ENCODE measurements at places on chromosomes 6 and 20. TPM values are rescaled to one million over a fixed set of nuclear protein-coding genes. Genes with fewer than 3 reads are reported as not detected.

Gene IPCEF1
- polyA plus RNA-seq = 4.9 TPM

Gene SLC35F1
- polyA plus RNA-seq = 3.5 TPM

Gene FAM83C
- polyA plus RNA-seq = 0.05 TPM

Gene HDGFL1
- polyA plus RNA-seq = not detected

Gene HLA-DMA
- 22.1 TPM for polyA plus RNA-seq

Gene PREP
- 38.6 TPM for polyA plus RNA-seq

DNA sequence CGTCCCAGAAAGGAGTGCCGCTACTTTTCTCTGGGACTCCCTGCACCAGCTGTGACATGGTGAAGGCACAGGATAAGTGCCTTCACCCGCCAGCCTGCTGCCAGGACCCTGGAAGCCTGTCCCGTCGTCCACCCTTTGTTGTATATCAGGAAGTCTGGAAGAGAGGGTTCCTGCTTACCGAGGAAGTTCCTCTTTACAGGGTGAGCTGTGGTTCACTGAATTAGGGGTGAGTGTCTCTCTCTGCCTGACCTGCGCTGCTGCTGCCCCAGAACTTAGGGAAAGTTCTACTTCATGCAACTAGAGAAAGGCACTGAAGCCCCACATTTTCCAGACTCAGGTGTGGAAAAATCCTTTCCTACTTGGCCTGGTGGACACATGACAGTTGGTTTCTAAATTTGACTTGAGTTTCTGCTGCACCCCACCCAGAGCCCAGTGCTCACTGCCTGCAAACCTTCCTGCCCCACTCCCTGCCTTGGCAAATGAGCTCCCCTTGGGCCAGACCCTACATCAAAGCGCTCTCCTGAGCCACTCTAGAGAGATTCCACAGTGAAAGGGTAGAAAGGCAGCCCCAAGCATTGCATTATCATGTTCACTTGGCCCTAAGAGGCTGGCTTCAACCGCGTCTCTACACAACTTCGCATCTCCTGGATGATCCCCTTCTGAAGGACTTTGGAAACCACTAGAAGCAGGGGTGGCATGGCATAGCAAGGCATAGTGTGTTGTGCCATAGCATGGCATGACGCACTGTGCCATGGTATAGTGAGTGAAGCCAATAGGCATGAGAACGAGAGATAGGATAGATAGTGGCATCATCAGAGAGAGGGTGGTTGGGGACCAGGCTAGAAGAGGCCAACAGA, 215.8 kb upstream of the CDYL start:
- DNase-seq = no peak

GRCh38 chr6:147003186-147003585, 201.0 kb upstream of the STXBP5 start:
- no peak for DNase-seq

GRCh38 chr20:40648210-40649072, 40.6 kb downstream of the MAFB start:
- no peak for DNase-seq

DNA sequence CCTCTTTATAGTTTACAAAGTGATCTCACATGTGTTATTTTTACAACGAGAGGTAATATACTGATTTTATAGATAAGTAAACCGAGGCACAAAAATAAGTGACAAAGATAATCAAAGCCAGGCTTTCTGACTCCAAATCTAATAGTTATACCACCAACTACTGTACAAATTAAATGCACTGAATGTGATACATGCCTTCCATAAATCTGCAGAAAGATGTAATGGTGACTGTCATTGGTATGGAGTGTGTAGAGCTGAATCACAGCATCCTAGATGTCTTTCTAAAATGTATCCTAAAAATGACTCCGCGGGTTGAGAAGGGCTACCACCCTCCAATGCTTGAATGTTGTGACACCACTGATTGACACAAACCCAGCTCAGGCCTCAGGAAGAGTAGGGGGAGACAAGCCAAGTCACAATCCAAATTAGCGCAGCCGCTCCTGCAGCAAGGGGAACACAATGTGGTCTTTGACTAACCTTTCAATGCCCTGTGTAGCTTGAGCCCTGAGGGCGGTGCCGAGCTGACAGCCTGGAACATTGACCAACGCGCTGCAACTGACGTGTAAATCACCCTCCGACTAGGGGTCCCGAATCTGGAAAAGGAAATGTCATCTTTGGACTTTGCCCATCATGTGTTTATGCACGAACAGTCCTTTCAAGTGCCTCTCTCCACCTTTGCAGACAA, 136.8 kb downstream of the OLIG3 start:
- no peak for DNase-seq

- no peak for DNase-seq
Measured at GRCh38 chr6:125904871-125905270, 51.7 kb upstream of the HINT3 start.

- no peak for DNase-seq
Measured at GRCh38 chr6:46393161-46393939, 97.9 kb downstream of the RCAN2 start.

Measured in right lung (tissue), 10 donors.